CD8-positive, alpha-beta memory T cell (primary cell): ENCODE measurements at places on chromosomes 7 and 10. TPM values are rescaled to one million over a fixed set of nuclear protein-coding genes. Genes with fewer than 3 reads are reported as not detected.

DNA sequence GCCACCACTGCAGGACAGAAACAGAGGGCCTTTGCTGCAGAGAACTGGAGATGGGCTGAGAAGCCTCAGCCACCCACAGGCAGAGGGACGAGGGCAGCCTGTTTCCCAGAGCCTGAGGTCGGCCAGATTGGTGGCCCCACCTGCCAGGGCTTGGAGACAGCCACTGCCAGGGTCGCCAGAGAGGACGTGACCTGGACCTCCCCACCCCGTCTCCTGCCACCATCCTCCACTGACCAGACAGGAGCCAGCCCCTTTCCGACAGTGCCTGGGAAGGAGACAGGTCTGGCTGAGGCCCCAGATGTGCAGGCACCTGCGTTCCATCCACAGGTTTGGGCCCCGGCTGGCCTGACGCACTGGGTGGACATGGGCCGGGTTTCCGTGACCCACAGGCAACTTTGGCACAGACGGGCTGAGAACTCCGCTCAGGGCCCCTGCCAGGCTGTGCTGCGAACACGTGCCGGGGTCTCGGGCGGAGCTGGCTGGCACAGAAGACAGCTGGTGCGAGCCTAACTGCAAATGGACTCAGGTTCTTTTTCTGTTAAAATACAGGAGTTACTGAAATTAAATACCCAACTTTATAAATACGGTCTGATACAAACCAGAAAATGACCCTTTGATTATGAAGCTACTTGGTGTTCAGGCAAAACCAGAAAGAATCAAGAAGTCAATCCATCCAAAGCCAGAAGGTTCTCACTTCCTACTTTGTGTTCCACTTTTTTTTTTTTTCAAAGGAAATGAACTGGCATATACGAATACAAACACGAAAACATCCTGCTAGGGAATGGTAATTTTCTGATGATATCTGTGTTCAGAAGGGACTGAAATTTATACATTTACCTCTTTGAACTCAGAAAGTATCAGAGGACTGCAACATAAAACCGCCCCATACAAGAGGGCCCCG lies 6.9 kb downstream of the COX19 start:
- no peak overlapping the region for H3K4me3 ChIP-seq
- no peak overlapping the region for H3K27ac ChIP-seq
- H3K27me3 ChIP-seq = no peaks in the 10 kb centered on the region
- no peak for DNase-seq
- peaks cover 39% of the 10 kb centered on the region for H3K36me3 ChIP-seq

- H3K36me3 ChIP-seq = no peaks in the 10 kb centered on the region
- H3K27ac ChIP-seq = peak overlapping the region; percentile 82
- H3K4me1 ChIP-seq = peaks cover 26% of the 10 kb centered on the region
Measured at GRCh38 chr7:74092964-74093471, 9.4 kb downstream of the LIMK1 start.

GRCh38 chr10:96421995-96422394 lies 63.2 kb upstream of the OPALIN start:
- H3K4me3 ChIP-seq = no peak overlapping the region
- H3K4me1 ChIP-seq = no peaks in the 10 kb centered on the region
- H3K36me3 ChIP-seq = no peaks in the 10 kb centered on the region
- DNase-seq = no peak
- H3K27ac ChIP-seq = no peak overlapping the region
- H3K27me3 ChIP-seq = no peaks in the 10 kb centered on the region

GRCh38 chr7:36906956-36907635 lies 182.8 kb upstream of the AOAH start:
- no peak overlapping the region for H3K27ac ChIP-seq
- H3K36me3 ChIP-seq = no peaks in the 10 kb centered on the region
- no peak for DNase-seq
- H3K27me3 ChIP-seq = no peaks in the 10 kb centered on the region
- H3K4me1 ChIP-seq = no peaks in the 10 kb centered on the region

The STRA8 gene
- not detected for total RNA-seq

The FAM241B gene
- 10.6 TPM for total RNA-seq

The MRC1 gene
- 1.4 TPM for total RNA-seq

The CAV1 gene
- total RNA-seq = 2.3 TPM

The ASZ1 gene
- not detected for total RNA-seq

- H3K4me3 ChIP-seq = peak overlapping the region; percentile 72
- peak; percentile 66 for DNase-seq
- H3K27ac ChIP-seq = peak overlapping the region; percentile 66
- no peaks in the 10 kb centered on the region for H3K27me3 ChIP-seq
- no peaks in the 10 kb centered on the region for H3K36me3 ChIP-seq
Measured at GRCh38 chr7:101856473-101857357, 39.3 kb downstream of the CUX1 start.

The CALY gene
- 0.92 TPM for total RNA-seq

The RPEL1 gene
- total RNA-seq = not detected

The SCIN gene
- 0.35 TPM for total RNA-seq

GRCh38 chr10:62732841-62733653 lies 71.5 kb upstream of the ADO start:
- H3K27me3 ChIP-seq = no peaks in the 10 kb centered on the region
- H3K4me1 ChIP-seq = peaks cover 44% of the 10 kb centered on the region
- H3K27ac ChIP-seq = peak overlapping the region; percentile 8
- no peaks in the 10 kb centered on the region for H3K36me3 ChIP-seq
- no peak overlapping the region for H3K4me3 ChIP-seq
- DNase-seq = peak; percentile 81

DNA sequence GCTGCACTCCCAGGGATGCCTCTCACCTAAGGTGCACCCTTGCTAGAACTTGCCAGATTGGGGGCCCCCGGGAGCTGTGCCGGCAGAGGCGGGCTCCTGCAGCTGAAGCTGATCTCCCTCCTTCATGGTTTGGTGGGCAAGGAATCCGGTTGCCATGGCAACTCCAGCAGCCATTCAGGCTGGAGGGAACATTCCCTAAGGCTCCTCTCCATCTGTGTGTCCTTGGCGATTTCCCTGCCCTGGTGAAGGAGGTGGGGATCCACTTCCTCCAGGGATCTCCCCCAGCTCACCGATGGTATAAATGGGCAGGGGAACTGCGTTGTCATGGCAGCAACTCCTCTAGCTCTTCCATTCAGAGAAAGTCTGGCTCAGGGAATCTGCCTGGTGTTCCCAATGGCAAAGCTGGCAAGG lies 49.6 kb upstream of the GPR158 start:
- H3K27me3 ChIP-seq = no peaks in the 10 kb centered on the region
- H3K4me3 ChIP-seq = no peak overlapping the region
- H3K4me1 ChIP-seq = no peaks in the 10 kb centered on the region
- no peaks in the 10 kb centered on the region for H3K36me3 ChIP-seq
- H3K27ac ChIP-seq = no peak overlapping the region

- no peak for DNase-seq
- no peak overlapping the region for H3K4me3 ChIP-seq
- no peaks in the 10 kb centered on the region for H3K36me3 ChIP-seq
- H3K4me1 ChIP-seq = no peaks in the 10 kb centered on the region
- H3K27me3 ChIP-seq = no peaks in the 10 kb centered on the region
Measured at GRCh38 chr7:120927454-120928103, 23.0 kb upstream of the ING3 start.

The PAPSS2 gene
- total RNA-seq = 0.46 TPM

GRCh38 chr10:92989250-92989649 lies 71.3 kb upstream of the CYP26C1 start:
- no peak overlapping the region for H3K27ac ChIP-seq
- H3K4me1 ChIP-seq = no peaks in the 10 kb centered on the region
- DNase-seq = no peak
- H3K27me3 ChIP-seq = no peaks in the 10 kb centered on the region

DNA sequence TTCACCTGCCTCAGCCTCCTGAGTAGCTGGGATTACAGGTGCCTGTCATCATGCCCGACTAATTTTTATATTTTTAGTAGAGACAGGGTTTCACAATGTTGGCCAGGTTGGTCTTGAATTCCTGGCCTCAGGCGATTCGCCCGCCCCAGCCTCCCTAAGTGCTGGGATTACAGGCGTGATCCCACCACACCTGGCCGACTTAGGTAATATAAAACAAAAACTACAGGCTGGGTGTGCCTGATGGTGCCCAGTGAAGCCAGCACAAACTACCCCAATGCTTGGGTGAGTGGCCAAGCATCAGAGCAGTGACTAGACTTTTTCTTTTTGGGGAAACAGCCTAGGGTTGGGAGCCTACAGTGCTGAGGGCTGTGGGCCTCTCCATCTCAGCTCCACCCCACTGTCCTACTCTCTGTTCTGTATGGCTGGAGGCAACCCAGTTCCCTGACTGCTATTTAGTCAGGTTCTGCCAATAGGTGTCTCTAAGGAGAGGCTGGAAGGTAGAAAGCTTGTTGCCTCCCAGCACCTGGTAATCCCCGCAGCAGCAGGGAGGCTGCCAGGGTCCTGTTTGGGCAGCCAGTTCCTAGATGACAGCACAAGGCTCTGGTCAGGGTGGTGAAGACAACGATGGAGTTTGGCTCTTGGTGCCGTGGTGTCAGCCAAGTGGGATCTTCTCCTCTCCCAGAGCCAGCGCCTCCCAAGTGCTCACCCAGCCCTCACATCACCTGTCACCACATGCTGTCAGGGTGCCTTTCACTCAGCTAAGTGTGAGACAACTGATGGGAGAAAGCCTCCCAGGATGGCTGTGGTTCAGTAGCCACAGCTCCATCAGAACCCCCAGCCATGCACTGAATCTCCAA lies 10.4 kb upstream of the NACAD start:
- no peaks in the 10 kb centered on the region for H3K4me1 ChIP-seq
- no peak overlapping the region for H3K4me3 ChIP-seq
- DNase-seq = no peak
- H3K27me3 ChIP-seq = no peaks in the 10 kb centered on the region
- H3K36me3 ChIP-seq = peaks cover 52% of the 10 kb centered on the region
